ENCODE measurements at places on chromosomes 7 and 10.

GRCh38 chr10:3538656-3539531 lies 246.1 kb downstream of the KLF6 start:
- no peak for DNase-seq

GRCh38 chr7:25805027-25805687 lies 346.8 kb upstream of the NFE2L3 start:
- DNase-seq: no peak

- DNase-seq: no peak
These were observed 93.1 kb downstream of the NRP1 start for GRCh38 chr10:33241351-33241750.

- DNase-seq: no peak
These were observed 134.7 kb downstream of the VIPR2 start for GRCh38 chr7:159009951-159010350.

DNA sequence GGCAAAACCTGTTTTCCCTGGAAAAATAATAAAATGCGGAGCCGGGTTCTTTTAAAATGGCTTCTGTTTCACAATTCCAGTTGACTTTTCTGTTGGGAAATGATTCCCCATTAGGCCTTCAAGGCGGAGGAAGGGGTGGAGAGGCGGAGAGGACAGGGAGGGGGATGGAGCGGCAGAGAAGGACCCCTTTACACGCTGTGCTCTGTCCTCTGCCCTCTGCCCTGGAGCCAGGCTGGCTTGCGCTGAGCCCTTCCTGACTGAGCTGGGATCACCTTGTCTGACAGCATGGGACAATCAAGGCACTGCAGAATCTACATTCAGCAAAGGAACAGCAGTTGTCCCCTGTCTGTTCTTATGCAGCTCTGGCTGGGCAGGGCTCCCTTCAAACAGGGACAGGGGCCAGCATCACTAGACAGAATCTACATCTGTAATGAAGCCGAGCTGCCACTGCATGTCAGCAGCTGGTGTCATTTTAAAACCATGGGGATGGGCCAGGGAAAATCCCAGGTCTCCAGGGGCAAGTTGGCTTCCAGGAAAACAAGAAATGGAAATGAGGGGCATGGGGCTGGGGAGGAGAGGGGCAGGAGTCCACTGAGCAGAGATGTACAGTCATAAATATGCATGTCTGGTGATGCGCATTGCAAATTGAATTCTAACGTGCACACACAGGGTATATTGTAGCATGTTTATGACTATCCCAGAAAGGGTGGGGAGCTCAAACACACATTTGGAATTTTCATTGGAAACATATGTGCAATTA lies 120.0 kb downstream of the MKX start:
- DNase-seq: no peak

GRCh38 chr10:84763965-84764364 lies 435.6 kb downstream of the CCSER2 start:
- DNase-seq: no peak

DNA sequence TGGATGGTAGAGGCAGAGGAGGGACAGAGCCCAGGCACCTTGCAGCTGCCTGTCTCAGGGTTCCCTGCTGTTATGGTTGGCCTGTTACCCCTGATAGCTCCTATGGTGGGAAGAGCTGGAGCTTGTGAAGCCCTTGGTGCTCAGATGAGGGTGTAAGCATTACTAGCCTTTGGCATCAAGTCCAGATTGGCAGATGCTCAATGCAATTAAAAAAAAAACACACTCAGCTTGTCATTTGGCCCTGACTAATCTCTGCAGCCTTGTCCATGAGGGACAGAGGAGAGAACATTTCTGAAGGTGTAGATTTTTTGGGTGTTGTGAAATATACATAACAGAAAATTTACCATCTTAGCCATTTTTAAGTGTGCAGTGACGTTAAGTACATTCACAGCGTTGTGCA lies 86.3 kb downstream of the PLPP4 start:
- DNase-seq: no peak

GRCh38 chr10:100345570-100346330 lies 1.3 kb upstream of the SCD start:
- DNase-seq: no peak

GRCh38 chr7:128163473-128163872 lies 77.6 kb upstream of the LEP start:
- DNase-seq: no peak

DNA sequence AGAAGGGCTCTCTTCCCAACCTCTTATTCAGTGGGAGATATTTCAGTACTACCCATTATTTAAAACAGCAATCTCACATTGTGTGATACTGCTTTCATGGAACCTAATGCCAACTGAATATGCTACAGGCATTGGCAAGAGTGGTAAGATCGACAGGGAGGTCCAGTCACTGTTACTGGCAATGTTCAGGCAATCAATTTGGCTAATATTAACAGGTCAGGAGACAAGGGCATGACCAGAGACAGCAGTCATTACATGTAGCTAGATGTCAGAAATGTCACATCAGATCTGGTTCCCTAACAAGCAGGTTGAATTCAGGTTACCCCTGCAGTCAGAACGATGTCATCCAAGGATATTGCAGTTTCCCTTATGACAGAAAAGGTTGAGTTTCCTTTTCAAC lies 129.4 kb downstream of the ARHGAP12 start:
- no peak for DNase-seq

DNA sequence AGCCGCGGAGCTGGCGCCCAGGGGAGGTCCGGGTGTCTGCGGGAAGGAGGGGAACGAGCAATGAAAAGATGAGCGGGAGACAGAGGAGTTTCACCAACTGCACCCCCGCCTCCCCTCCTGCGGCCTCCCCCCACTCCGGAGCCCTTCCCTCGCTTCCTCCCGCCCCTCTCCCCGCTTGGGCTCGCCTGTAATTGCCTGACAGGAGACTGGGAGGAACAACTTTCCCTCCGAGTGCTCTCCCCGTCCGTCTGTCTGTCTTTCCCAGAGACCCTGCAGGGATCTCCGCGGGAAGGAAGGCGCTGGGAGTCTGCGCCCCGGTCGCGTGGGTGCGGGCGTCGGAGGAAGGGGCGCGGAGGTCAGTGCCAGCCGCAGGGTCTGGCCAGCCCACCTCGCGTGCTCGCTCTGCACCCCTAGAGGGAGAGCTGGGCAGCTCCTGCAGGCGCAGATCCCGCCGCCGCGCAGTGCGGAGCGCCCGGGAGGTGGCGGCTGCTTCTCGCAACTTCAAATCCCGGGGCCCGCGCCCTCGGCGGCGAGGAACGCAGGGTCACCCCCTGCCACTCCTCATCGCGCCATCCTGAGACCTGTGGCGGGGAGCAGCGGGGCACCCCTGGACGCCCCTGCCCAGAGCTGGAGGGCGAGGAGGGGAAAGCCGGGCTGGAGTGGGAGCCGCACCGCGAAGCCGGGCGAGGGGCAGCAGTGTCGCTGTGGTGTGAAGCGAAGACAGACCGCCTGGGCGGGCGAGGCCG lies 511 bp upstream of the NRP1 start:
- no peak for DNase-seq

GRCh38 chr7:49775065-49775948 lies 1.9 kb downstream of the VWC2 start:
- DNase-seq: no peak

DNA sequence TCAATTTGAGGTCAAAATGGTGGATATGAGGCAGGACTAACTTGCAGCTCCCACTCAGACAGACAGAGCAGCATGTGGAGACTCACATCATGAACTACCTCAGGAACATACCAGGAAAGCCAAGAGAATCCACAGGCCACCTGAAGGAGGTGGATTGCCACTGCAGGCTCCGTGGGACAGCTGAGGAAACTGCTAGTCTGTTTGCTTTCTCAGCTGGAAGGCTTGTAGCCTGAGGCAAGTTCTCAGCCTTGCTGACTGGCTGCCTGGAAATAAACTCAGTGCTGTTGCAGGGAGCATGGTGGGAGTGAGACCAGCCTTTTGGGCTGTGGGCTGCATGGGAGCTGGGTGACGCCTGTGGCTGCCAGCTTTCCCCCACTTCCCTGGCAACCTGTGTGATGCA lies 202.9 kb downstream of the ZNF248 start:
- DNase-seq: no peak

GRCh38 chr10:21961847-21962246 lies 41.7 kb downstream of the DNAJC1 start:
- no peak for DNase-seq

- DNase-seq: no peak
These were observed 42.0 kb upstream of the PCLO start for GRCh38 chr7:83204715-83205114.

DNA sequence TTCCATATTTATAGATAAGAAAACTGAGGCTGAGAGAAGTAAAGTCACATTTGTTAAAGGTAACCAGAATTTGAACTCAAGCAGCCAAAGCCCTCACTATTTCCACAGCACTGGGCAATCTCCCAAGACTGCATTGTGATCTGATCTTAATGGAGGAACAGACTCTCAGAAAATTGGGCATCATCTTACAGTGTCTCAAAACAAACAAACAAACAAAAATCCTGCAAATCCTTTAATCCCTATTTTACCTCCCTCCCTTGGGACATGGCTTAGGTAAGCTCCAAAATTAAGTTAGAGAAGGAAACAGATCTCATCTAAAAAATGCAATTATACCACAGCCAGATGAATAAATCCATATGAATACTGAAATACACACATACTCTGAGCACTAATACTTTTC lies 57.5 kb downstream of the FHIP2A start:
- no peak for DNase-seq

DNA sequence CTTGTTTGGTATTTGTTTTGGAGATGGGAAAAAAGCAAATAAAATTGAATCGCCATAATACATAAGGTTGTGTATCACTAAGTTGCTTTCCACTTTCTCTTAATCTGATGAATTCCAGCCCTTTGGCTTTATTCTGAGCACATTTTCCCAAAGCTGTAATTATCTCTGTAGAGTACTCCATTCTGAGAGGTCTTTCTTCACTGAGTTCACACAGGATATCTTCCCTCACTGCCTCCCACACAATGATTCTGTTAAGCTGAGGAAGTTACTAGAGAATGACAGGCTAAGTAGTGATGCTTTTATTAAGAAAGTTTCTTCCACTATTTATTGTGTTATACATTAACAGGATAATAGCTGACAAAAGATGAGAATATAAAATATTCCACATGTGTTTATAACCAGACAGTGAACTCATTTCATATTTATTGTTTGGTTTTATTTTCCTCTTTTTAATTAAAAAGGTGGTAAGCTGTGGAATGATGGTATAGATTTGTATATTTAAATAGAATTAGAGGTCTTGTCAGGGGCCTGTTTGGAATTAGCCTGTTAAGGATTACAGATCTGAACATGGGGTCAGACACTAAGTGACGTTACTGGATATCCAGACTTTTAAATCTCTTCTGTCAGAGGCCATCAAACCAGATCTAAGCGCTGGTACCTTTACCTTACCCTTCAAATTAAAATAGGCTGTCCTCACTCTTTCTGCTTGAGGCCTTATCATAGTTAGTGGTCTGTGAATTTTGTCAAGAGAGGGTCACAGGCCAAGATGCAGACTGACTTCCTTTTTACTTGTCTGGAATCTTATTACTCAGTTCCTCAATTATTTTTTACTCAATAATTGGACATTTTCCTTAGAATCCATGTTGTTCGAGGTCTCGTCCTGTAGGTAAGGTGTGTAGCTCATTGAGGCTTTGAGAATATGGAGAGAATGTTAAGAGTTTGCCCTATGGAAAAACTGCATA lies 8.4 kb downstream of the PLXDC2 start:
- DNase-seq: no peak

DNA sequence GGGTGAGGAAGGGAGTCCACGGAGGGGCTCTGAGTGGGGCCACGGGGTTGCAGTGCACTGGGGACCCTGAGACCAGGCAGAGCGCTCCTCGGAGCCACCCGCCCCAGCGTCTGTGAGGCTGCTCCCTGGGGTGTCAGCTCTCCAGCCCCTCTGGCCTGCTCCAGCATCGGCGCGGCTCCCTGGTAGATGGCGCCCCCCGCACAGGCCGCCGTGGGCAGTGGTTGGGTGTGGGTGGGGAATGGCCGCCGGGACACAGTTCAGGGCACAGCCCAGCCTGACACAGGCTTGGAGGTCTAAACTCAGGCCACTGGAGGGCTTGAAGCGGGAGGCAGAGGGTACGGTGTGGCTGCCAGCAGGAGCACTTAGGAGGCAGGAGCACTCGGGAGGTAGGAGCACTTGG lies 222.6 kb upstream of the PPP2R2D start:
- DNase-seq: no peak

- no peak for DNase-seq
These were observed 27.1 kb downstream of the KLF6 start for GRCh38 chr10:3757638-3758490.

DNA sequence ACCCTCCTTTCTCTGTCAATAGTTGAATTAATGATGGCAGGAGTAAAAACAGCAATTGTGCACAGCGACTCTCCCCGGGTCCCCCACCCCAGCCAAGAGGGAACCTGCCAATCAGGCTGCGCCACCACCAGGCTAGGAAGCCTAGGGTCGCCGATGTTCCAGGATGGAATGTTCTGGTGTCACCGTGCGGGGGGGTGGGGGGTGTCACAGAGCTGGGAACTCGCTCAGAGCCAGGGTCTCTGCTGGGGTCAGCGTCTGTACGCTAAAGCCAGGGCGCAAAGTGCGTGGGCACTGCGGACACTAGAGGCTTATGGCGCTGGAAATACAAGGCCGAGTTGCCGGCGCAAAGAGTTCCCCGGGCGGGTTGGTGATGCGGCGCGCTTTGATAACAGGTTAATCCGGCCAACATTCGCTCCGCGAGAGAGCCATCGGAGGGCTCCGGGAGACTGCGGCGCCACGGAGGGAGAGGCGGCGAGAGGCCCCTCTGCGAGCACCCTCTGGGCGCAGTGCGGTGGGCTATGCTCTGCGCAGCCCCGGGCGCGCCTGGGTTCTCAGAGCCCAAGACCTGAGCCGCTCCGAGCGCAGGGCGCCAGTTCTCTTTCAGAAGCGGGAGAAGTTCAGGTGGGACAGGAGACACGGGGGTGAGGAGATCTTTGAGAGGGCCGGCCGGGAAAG lies 192.3 kb downstream of the EMX2 start:
- no peak for DNase-seq

GRCh38 chr7:54992871-54993475 lies 25.8 kb upstream of the EGFR start:
- no peak for DNase-seq

DNA sequence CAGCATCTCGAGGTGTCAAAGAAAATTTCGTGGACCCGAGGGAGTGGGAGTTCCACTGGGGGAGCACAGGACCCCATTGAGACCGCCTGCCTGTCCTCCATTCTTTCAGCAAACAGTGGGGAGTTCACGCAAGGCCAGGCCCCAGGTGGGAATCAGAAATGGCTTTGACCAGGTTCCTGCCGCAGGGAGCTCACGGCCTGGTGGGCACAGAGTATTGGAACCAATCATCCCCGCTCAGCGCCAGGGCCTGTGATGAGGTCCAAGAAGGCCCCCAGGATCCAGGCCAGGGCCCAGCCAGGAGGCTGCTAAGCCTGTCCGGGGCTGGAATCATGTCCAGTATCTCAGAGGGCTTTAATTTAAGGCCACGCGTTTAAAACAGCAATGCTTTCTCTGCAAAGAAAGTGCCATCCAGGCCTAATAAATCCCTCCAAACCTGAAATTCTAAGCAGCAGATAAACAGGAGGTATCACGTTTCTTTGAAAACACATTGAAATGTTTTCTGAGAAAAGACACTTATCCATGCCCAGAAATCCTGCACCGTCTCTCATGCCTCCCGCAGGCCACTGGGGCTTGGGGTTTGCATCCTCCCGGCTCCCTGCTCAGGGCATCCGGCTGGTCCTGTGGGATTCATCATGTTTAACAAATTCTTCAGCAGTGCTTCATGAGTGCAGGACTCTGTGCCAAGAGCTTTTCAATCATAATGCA lies 125.7 kb downstream of the OAT start:
- no peak for DNase-seq

- DNase-seq: no peak
These were observed 573.5 kb downstream of the TNS3 start for GRCh38 chr7:47008461-47008860.
